ENCODE measurements at places on chromosomes 13 and 19. TPM values are rescaled to one million over a fixed set of nuclear protein-coding genes. Genes with fewer than 3 reads are reported as not detected.

C19orf38 gene
- polyA plus RNA-seq: 48.7 TPM

PTGIR gene
- 37.0 TPM for polyA plus RNA-seq

GPR12 gene
- not detected for polyA plus RNA-seq

ALOX5AP gene
- polyA plus RNA-seq: 753 TPM

TNFRSF19 gene
- polyA plus RNA-seq: 9.5 TPM

LGALS13 gene
- not detected for polyA plus RNA-seq

DNA sequence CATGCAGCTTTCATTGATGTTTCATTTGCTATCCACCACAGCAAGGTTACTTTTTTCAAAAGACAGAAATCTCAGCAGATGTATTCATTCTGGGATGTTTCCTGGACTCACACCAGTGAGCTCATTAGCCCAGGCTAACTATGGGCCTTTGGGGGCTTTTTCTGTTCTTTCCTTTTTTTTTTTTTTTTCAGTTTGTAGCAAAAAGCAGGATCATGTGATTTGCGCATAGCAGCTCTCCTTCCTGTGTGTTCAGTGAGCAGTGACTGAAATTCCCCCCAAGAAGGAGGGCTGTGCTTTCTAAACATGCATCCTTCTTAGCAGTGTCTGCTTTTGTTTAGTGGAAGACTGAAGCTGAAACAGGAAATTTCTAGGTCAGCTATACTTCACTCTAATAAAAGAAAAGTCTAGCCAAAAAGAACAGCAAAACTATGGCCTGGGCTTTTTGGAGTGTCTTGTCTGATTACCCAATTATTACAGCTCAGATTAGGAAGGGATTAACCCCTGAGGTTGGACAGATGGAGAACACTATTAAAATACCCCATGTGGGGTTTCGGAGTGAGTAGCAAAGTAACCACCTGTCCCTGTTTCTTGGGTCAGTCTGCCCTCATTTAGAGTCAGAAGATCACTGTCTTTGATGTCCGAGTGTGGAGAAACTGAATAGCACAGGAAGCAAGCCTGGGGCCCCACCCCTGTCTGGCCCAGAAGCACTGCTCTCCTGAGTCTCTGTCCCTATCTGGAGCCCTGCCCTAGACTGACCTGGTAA, 8.9 kb upstream of the AMER2 start:
- no peaks in the 10 kb centered on the region for H3K4me1 ChIP-seq
- no peaks in the 10 kb centered on the region for H3K36me3 ChIP-seq
- DNase-seq: no peak
- H3K27me3 ChIP-seq: no peaks in the 10 kb centered on the region

GRCh38 chr13:45464687-45465453, at the start of gene COG3:
Gene COG3 (plus strand): TSS chr13:45464939. CDS start chr13:45465037, 98 bp downstream.
- peak within 1 kb of the TSS; percentile 97 for H3K27ac ChIP-seq
- DNase-seq: peak; percentile 93
- peaks cover 4% of the 10 kb centered on the region for H3K4me1 ChIP-seq
- H3K27me3 ChIP-seq: no peaks in the 10 kb centered on the region

DNA sequence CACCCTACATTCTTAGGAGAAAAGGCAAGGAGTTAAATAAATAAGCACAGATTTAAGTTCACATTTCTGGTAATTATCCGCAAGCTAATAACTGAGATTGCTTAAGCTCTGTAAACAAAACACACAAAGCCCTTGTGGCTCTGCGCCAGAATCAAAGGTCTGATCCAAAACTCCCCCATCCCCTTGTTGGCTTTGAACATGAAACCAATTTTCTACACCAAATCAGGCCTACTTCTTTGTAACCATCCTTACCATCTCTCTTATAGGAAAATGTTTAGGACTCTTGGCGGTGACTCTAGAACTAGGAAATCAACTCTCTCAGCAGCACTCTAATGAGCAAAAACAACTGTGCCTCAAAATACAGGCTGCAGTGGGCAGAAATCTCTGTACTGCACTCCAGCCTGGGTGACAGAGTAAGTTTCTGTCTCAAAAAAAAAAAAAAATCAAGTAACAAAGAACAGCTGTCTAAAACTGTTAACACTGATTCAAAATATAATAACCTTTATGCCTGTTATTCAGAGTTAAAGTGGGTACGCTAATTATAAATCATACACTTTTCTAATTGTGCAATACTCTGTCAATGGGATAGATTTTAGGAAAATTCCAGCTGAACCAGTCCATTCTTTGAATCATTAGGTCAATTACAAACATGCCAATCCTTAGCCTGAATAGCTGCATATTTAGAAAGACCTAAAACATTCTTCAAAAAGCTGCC, 25.8 kb downstream of the ABCC4 start:
- no peak overlapping the region for H3K27ac ChIP-seq
- no peak overlapping the region for H3K4me3 ChIP-seq
- no peaks in the 10 kb centered on the region for H3K27me3 ChIP-seq
- no peaks in the 10 kb centered on the region for H3K36me3 ChIP-seq

- peak within 1 kb of the TSS; percentile 15 for H3K4me3 ChIP-seq
- no peaks in the 10 kb centered on the region for H3K27me3 ChIP-seq
Measured at GRCh38 chr19:46624958-46625661, at the start of gene PTGIR. Gene PTGIR (minus strand): TSS chr19:46625089. CDS start chr19:46624225, 864 bp downstream.

GRCh38 chr19:3404324-3405260, 38.2 kb downstream of the NFIC start:
- peak overlapping the region; percentile 100 for H3K27ac ChIP-seq
- DNase-seq: peak; percentile 95
- no peak overlapping the region for H3K4me3 ChIP-seq
- H3K27me3 ChIP-seq: no peaks in the 10 kb centered on the region
- peaks cover 8% of the 10 kb centered on the region for H3K36me3 ChIP-seq

DNA sequence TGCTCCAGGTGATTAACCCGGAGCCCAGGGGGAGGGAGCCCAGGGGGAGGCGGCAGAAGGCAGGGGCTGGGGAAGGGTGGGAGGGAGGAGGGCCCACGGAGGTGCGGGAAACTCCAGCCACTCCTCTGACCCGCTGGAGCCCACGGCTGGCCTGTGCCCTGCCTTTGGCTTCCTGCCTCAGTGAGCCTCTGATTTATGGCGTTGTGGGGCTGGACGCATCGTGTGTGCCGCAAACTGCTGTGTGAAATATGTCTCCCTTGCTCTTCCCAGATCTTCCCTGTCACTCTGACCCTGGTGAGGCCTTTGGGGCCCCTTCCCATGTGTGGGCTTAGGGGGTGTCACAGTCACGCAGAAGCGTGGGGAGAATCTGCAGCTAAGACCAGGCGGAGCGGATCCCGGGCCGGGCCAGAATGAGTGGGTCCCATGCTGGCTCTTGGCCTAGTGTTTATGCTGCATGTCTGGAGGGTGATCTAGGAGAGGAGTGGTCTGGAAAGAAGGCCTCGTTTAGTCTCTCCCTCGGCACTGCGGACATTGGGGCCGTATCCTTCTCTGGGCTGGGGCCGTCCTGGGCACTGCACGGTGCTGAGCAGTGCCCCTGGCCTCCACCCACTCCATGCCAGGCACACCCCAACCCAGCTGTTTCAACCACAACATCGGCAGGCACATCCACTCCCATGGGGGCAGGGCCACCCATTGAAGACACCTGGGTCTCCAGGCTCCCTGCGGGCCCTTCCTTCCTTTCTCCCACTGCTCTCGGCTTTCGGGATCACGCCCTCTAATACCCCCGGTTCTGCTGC, 123.0 kb downstream of the KDM4B start:
- peaks cover 8% of the 10 kb centered on the region for H3K4me1 ChIP-seq
- no peaks in the 10 kb centered on the region for H3K27me3 ChIP-seq
- H3K27ac ChIP-seq: no peak overlapping the region
- peaks cover 27% of the 10 kb centered on the region for H3K36me3 ChIP-seq
- no peak overlapping the region for H3K4me3 ChIP-seq

GRCh38 chr13:110115591-110115990, 191.4 kb downstream of the COL4A1 start:
- no peaks in the 10 kb centered on the region for H3K4me1 ChIP-seq
- no peaks in the 10 kb centered on the region for H3K36me3 ChIP-seq
- H3K27ac ChIP-seq: no peak overlapping the region
- DNase-seq: no peak
- H3K27me3 ChIP-seq: no peaks in the 10 kb centered on the region
- no peak overlapping the region for H3K4me3 ChIP-seq

DNA sequence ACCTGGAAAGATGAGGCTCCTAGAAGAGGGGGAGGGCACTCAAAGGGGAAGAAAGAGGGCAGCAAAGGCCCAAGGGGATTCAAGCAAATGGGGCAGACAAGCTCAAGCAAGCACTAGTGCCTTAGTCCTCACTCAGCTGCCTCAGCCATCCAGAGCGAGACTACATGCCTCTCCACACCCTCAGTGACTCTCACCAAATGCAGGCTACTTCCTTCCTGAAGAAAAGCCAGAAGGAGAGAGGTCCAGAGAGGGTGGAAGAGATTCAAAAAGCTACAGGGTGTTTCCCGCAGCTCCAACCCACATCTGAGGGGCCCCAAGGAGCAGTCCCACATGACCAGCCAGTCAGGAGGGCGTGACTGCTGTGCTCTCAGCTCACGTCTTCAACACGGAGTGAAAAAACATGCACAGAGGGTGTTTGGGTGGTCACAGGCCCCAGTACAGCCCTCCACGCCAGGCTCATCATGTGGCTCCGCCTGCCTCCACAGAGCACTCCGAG, 40.5 kb downstream of the MIPEP start:
- no peak overlapping the region for H3K4me3 ChIP-seq
- H3K27ac ChIP-seq: no peak overlapping the region
- peaks cover 6% of the 10 kb centered on the region for H3K36me3 ChIP-seq
- no peaks in the 10 kb centered on the region for H3K27me3 ChIP-seq
- H3K4me1 ChIP-seq: no peaks in the 10 kb centered on the region
- no peak for DNase-seq

DNA sequence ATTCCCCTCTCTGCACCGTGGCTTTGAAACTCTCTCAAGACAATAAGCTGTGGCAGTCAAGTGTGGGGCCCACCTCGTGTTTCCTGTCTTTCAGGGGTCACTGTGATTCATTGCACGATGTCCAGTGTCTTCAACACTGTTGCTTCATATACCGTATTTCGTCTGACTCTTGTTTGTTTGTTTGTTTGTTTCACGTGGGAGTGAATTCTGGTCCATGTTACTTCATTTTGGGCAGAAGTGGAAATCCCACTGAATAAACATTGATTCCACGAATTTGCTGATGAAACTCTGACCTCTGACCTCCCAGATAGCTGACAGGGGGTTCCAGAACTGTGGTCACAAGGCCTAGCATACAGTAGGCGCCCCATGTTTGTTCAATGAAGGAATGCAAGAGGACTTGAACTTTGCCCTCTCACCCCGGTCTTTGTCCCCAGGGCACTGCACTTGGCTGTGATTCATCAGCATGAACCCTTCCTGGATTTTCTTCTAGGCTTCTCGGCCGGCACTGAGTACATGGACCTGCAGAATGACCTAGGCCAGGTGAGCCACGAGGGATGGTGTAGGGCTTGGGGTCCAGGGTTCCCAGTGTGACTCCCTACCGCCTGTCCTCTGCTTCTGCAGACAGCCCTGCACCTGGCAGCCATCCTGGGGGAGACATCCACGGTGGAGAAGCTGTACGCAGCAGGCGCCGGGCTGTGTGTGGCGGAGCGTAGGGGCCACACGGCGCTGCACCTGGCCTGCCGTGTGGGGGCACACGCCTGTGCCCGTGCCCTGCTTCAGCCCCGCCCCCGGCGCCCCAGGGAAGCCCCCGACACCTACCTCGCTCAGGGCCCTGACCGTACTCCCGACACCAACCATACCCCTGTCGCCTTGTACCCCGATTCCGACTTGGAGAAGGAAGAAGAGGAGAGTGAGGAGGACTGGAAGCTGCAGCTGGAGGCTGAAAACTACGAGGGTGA, 5.1 kb downstream of the NFKBIB start:
- H3K4me3 ChIP-seq: no peak overlapping the region
- no peak overlapping the region for H3K27ac ChIP-seq
- no peak for DNase-seq
- H3K36me3 ChIP-seq: peaks cover 35% of the 10 kb centered on the region
- H3K27me3 ChIP-seq: no peaks in the 10 kb centered on the region

DNA sequence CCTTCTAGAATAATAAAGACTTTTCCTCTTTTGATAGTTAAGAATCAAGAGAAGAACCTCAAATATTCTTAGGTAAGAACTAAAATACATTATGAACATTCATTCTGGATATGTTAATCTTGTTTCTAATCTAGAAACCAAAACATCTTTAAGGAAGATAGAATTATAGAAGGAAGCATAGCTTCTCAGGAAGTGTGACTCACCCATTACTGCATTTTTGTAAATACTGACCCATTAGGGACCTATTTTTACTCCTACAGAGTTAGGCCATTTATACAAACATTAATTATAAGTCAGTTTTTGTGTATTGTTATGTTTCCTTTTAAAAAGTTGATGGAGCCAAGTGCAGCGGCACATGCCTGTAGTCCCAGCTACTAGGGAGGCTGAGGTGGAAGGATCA, 147.1 kb downstream of the NUFIP1 start:
- peaks cover 3% of the 10 kb centered on the region for H3K4me1 ChIP-seq
- H3K4me3 ChIP-seq: no peak overlapping the region
- no peaks in the 10 kb centered on the region for H3K27me3 ChIP-seq

GRCh38 chr13:54347531-54347930, 1318.9 kb downstream of the OLFM4 start:
- H3K36me3 ChIP-seq: no peaks in the 10 kb centered on the region
- H3K27me3 ChIP-seq: no peaks in the 10 kb centered on the region
- DNase-seq: no peak
- H3K4me1 ChIP-seq: no peaks in the 10 kb centered on the region
- H3K4me3 ChIP-seq: no peak overlapping the region

DNA sequence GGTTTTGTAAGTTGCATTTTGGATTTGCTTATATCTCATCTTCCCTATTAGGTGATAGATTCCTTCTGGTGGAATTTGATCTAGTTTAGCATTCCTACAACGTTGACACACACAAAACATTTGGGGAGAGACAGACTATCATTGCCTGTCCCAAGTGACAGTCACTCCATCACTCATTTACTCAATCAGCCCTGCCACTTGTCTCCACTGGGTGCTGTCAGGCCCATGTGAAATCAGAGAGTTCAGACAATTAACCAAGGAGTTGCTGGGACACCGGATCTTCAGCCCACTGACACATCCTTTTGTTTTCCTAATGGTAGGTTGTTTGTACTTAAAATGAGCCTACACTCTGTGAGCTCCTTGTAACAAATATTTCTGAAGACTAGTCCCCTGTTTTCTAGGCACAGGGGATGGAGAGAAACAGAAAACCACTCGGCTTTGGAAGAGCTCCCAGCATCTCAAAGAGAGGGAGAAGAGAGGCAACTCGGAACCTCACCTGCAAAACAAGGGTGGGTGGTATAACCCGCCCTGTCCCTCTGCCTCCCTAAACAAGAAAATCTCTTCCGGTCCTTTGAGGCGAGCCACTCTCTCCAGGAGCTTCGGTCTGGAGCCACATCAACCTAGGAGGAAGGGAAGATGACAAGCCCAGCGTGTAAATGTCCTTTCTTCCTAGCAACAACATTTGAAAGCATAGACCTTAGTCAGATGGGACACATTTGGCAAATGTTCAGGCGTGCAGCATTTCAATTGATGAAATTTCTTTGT, 440.9 kb upstream of the KLF12 start:
- H3K27ac ChIP-seq: no peak overlapping the region
- H3K36me3 ChIP-seq: no peaks in the 10 kb centered on the region
- DNase-seq: no peak
- peaks cover 14% of the 10 kb centered on the region for H3K4me1 ChIP-seq
- H3K27me3 ChIP-seq: no peaks in the 10 kb centered on the region
- H3K4me3 ChIP-seq: no peak overlapping the region

- no peak overlapping the region for H3K27ac ChIP-seq
- no peak overlapping the region for H3K4me3 ChIP-seq
- no peaks in the 10 kb centered on the region for H3K4me1 ChIP-seq
- H3K27me3 ChIP-seq: no peaks in the 10 kb centered on the region
Measured at GRCh38 chr13:66534561-66534960, 695.6 kb downstream of the PCDH9 start.
